EL (cell line): ENCODE measurements at places on chromosomes 1 and 21.

DNA sequence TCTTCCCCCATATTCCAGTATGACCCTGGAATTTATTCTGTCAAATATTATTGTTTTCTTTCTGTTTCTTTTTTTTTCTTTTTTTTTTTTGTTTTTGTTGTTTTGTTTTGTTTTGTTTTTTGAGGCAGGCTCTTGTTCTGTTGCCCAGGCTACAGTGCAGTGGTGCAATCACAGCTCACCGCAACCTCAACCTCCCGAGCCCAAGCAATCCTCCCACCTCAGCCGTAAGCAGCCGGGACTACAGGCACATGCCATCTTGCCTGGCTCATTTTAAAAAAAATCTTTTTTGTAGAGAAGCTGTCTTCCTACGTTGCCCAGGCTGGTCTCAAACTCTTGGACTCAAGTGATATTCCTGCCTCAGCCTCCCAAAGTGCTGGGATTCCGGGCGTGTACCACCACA is 237.6 kb downstream of the SMYD3 start:
- no peak for DNase-seq

DNA sequence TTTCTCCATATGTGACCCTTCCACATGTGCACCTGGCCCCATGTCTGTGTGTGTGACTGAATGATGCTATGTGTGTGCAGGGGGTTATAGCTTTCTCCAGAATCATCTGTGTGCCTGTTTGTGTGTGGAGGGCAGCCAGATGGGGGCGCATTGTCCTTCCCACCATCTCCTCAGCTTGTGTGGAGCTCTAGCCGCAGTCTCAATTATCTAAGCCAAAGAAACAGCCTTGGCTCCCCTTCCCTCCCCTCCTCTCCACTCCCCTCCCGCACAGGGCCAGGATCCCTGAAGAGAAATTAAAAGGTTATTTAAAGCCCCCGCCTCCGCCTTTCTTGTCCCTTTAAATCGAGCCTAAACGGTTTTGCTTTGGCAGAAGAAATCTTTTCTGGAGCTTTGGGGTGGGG is 1.8 kb upstream of the DMBX1 start:
- DNase-seq, result peak; percentile 18

GRCh38 chr1:5830771-5831599 is 161.2 kb downstream of the NPHP4 start:
- no peak for DNase-seq

- DNase-seq, result peak; percentile 12
These were observed 41.8 kb upstream of the PWP2 start for GRCh38 chr21:44065428-44065827.

DNA sequence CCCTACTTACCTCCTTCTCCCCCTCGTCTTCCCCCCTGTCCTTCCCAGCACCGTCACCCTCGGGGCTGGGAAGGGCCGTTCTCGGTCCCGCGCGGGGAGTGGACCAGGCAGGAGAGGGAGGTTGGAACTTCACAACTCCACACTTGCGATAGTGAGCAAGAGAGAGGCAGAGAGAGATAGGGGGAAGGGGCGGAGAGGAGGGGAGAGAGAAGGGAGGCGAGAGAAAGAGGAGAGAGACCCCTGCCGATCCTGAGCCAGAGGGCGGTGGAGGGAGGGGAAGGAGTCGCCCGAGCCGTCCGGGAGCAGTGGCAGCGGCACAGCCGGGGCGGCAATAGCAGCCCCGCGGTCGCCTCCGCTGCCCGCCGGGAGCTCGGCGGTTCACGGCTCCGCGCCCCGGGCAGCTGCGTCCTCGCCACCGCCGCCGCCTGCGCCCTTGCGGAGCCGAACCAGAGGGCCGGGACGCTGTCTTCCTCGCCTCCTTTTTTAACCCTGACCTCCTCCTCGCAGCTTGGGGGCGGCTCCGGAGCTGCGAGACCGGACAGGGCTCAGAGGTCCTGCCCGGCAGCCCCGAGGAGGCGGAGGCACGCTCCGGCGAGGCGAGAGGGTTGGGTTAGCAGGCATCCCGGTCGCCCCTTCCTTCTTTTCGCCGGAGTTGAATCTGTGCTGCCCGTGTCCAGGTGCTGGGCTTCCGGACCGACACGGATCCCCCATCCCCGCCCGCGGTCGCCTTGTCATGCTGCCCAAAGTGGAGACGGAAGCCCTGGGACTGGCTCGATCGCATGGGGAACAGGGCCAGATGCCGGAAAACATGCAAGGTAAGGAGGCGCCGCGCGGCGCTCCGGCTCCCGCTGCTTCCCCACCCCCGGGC is 11.7 kb downstream of the NR5A2 start:
- peak; percentile 31 for DNase-seq

DNA sequence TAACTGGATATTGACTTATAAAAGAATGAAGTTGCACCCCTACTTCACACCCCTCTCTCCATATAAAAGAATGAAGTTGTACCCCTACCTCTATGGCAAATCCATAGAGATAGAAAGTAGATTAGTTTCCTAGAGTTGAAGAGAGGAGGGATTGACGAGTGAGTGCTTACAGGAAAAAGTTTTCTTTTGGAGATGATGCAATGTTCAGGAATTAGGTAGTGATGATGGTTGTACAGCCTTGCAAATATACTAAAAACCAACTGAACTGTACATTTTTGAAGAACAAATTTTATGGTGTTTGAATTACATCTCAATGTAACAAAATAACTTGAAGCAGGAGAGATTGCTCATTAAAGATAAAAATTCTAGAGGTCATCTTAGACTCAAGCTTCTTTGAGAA is 272.9 kb downstream of the GPR52 start:
- no peak for DNase-seq

DNA sequence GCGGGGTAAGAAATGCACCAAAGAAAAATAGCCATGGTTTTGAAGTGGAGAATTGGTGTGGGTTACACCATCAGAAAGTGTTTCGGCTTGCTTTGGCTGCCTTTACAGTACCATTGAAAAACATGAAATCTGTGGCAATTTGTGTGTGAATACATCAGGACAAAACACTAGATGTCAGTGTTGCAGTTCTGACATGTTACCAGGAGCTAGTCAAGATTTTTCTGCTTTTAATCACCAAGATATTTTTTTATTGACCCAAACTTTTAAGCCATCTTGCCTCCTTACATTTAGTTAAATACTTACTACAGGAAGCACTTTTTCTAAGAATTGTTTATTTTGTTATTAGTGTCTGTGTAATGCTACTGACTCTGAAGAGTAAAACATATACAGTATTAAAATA is 14.3 kb downstream of the RRP15 start:
- peak; percentile 71 for DNase-seq

GRCh38 chr21:45001134-45002095 is 61.6 kb downstream of the SLX9 start:
- peak; percentile 83 for DNase-seq

- DNase-seq, result no peak
These were observed 28.1 kb downstream of the IL6R start for GRCh38 chr1:154433161-154433764.

- DNase-seq, result peak; percentile 28
These were observed at the start of gene HUNK for GRCh38 chr21:31872452-31873274. Gene HUNK, plus strand, starts transcription at chr21:31873020. Its CDS starts 655 bp downstream, at chr21:31873675.

DNA sequence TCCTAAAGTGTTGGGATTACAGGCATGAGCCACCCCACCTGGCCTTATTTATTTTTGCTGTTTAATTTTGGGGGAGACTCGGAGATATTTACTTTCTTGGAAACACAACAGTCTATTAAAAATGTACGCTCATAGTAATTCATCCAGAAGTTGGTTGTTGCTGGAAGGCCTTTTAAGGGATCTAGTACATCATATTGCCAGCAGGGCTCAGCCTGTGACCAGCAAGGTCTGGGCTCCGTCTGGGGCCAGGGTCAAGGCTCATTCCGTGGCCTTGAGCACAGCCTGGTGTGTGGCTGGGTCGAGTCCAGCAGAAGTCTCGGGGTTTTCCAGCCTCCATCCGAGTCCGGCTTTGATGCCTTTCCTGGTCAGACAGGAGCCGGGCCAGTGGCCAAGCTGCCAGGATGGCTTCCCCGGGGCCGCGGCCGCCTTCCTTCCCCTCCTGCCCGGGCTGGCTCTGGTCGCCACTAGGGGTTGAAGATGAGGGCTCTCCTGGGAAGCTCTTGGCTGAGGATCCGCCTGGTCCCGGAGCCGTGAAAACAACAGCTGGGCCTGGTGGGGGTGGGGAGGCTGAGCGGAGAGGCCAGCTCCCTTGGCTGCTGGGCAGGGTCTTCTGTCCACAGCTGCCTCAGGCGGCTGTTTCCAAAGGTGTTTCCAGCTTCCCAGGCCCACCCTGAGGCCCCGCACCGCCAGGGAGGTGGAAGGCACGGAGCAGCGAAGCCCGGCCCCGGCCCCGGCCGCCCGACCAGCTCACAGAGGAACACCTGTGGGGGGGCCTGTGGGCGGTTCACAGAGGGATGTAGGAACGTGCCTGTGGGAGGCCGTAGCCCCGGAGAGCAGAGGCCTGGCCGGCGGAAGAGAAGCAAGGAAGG is 5.1 kb upstream of the VWA1 start:
- no peak for DNase-seq

GRCh38 chr1:3530086-3530925 is 75.8 kb downstream of the ARHGEF16 start:
- DNase-seq, result peak; percentile 39

DNA sequence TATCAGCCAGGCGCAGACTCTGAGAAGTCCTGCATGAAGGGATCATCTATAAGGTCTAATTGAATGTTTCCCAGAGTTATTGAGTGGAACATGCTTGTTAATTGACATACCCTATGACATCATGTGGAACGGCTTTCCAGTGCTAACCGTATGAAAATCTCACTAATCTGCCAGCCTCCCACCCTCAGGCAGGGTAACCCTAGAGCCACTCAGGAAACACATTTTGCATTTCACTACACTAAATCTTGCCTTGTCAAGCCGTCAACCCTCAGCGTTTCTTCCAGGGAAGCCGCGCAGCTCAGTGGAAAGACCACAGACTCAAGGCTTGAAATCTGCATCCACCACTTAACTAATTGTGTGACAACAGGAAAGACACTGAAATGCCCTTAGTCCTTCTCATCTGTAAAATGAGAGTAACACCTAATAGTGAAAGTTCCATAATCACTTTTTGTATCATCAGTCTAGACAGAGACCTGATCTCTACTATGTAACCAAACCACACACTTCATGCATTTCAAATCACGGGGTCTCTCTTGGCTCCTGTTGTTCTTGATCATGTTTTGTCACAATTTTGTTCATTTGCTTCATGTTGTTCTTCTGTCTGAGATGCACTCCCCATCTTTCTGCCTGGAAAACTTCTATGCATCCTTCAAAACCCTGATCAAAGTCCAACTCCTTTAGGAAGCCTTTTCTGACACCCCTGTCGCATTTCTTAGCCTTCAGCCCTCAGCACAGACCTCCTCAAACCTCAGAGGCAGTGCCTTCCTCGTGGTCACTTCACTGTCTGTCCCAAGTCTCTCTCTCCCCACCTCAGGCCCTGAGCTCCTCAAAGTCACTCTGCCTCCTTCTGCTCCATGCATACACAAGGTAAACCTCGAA is 246.5 kb downstream of the TOMM20 start:
- no peak for DNase-seq

GRCh38 chr1:248837045-248837780 is 811 bp upstream of the ZNF672 start:
- DNase-seq, result no peak

- DNase-seq, result peak; percentile 10
These were observed 58.8 kb upstream of the C1orf115 start for GRCh38 chr1:220631238-220631815.

DNA sequence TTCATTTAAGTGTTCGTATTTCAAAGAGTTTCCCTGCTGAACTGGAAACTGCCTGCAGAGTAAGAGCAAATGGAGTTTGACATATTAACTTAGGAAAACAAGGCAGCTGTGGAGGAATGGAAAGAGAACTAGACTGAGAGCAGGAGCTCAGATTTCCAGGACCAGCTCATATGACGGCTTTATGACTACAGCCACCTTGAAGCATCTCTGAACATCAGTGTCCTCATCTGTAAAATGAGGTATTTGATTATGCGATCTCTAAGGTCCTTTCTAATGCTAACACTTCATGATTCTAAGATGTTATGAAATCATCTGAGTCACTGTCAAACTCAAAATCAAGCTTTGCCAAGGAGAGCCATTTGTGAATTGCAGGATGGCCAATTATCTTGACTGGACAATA is 112.3 kb downstream of the PRRX1 start:
- DNase-seq, result no peak

GRCh38 chr1:222948079-222948478 is 133.2 kb downstream of the DISP1 start:
- DNase-seq, result no peak

DNA sequence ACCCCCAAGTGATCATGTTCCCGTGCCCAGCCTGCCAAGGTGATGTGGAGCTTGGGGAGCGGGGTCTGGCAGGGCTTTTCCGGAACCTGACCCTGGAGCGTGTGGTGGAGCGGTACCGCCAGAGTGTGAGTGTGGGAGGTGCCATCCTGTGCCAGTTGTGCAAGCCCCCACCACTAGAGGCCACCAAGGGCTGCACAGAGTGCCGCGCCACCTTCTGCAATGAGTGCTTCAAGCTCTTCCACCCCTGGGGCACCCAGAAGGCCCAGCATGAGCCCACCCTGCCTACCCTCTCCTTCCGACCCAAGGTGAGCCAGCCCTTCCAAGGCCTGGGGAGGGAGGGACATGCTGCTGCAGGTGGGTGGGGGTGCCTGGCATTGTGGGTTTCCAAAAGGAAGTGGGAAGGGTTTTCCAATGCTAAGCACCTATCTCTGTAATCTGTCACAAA is 2.3 kb downstream of the TRIM46 start:
- DNase-seq, result no peak

- DNase-seq, result peak; percentile 65
These were observed 150.1 kb upstream of the FGGY start for GRCh38 chr1:59146651-59147358.

DNA sequence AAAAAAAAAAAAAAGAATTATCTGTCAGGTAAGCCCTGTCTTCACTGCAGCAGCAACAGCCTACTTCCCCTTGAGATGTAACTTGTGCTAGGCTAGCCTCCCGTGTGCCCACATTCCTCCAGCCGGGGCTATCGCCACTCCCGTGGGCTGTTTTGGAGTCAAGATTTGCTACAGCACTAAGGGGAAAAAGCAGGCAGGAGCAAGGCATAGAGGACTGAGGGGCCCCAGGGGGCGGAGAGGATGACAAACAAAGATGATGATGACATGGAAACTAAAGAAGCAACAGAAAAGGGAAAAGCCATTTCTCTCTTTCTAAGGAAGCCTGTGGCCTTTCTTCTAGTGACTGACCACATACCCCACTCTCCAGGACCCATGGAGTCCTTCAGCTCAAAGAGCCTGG is 1.9 kb downstream of the TNFAIP8L2 start:
- DNase-seq, result no peak

GRCh38 chr1:97911266-97912215 is 9.3 kb downstream of the DPYD start:
- no peak for DNase-seq

- DNase-seq, result peak; percentile 48
These were observed 236.2 kb downstream of the NFIA start for GRCh38 chr1:61318319-61319125.

DNA sequence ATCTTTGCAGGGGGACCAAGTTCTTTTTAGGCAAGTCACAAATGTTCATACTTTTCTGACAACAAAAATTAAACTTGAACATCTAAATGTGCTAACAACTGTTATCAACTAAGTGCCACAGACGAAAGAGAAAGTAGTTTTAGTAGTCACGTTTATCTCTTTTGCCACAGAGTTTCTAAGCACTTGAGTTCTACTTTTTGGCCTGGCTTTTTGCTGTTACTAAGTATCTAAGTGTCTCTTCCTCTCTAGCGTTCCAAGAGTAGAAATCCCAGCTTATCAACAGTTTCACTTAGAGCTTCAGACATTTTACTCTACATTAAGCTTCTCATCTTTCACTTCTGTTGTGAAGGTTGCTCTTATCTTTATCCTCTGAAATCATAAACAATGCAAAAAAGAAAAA is 34.2 kb downstream of the GATAD2B start:
- no peak for DNase-seq
